ENCODE measurements at places on chromosomes 13 and 19.

- no peak for DNase-seq
Measured at GRCh38 chr19:17860993-17861360, 1.3 kb downstream of the RPL18A start.

DNA sequence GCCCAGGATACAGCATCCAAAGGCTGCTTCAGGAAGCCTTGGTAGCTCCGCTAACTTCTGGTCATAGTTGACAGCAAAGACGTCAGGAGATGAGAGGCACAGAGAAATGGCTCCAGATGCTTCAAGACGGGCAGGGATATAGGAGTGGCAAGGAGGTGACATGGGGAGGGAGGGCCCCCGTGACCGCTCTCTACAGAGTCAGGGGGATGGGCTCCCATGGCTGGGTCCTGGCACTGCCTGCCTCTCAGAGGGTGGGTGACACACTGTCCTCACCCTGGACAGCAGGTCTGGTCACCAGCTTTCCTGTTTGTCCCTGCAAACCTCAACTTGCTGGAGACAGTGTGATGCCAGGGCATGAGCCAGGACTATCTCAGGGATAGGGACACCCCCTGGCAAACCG lies 10.3 kb upstream of the ZNF14 start:
- no peak for DNase-seq

DNA sequence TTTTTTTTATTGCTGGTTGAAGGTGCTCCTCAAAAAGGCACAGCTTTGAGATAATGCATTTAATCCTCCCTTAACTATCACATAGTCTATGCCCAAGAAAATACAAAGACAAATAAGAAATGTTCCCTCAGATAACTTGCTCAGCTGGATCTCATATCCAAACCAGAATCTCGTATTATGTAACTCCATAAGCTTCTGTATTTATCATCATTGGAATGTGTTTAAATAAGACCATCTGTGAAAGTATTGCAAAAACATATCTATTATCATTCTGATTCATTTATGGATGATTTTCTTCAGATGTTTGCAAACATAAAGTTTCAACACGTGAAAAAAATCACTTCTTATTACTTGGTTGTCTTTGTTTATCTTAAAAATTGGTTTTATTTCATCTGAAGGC lies 190.9 kb downstream of the IRS2 start:
- DNase-seq = no peak

- no peak for DNase-seq
Measured at GRCh38 chr13:27371932-27372331, 52.5 kb upstream of the GTF3A start.

- no peak for DNase-seq
Measured at GRCh38 chr13:107324416-107325204, 756.7 kb upstream of the ARGLU1 start.

GRCh38 chr13:111629926-111630325 lies 309.5 kb downstream of the TEX29 start:
- DNase-seq = no peak

DNA sequence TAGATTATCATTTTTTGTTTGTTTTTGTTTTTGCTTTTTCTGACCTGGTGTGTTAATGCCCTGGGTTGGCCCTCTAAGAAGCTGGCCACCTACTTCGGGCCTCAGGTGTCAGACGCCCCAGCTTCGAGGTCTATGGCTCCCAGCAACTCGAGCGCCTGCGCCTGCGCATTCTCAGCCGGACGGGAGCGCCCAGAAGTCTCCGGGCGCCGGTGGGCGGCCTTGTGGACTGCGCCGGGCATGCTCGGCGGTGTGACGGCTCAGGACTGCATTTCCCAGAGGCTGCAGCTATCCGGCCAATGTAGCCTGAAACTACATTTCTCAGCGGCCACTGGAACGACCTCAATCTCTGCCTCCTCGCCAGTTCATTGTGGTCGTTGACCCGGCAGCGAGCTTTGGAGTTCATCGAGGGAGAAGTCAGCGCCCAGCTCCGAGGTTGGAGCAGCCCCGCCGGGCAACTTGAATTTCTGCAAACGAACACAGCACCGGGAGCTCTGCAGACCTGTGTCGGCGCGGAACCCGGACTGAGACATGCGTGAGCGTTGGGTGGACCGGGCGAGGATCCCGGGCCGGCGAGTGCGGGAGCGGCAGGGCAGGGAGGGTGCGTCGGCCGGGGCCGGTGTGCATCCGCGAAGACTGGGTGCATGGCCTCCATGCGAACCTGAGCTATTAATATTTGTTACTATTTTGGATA lies at the start of gene ZNF30:
Gene ZNF30, plus strand, starts transcription at position 219 of the 691 bp plus-strand sequence. CDS start 3,045 bp downstream, outside the sequence.
- DNase-seq = peak; percentile 43
